ENCODE measurements at places on chromosomes 5 and 9. TPM values are rescaled to one million over a fixed set of nuclear protein-coding genes. Genes with fewer than 3 reads are reported as not detected.

Gene PCDHB15
- not detected for total RNA-seq

Gene SLC12A7
- total RNA-seq: 42.0 TPM

Gene CYLC2
- total RNA-seq: not detected

DNA sequence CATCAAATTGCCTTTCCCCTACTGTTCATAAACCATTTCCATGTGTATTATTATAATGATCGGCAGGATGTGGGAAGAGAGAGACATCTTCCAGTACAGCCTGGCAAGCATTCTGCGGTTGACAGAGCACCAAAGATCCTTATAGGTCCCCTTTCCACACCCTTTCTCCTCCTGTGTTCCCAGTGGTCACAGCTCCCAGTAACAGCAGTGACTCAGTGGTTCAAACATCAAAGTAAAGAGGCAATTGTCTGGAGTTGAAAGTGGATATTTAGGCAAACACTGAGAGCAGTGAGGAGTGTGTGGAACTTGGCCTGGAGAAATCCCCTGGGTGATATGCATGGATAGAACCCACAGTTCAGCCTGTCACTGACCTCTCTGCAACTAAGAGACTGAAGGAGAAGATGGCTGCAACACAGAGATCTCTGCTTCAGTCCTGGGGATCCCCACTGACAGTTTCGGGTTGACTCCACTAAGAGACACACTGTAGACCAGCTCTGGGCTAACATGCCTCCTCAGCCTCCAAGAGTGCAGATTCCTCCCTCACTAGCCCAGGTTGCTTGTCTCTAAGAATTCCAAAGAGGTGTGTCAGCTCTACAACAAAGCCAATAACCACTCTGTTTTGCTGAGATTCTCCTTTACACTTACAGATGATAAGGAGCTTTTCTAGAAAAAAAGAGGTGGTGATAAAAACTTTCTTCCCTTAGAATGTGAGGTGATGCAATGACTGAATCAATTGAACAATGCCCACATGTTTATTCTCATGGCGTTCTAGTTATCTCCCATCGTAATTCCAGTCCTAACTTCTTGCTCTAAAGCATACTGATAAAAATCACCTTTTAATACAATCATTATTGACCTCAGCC, 94.4 kb upstream of the IL6ST start:
- peak; percentile 87 for DNase-seq

DNA sequence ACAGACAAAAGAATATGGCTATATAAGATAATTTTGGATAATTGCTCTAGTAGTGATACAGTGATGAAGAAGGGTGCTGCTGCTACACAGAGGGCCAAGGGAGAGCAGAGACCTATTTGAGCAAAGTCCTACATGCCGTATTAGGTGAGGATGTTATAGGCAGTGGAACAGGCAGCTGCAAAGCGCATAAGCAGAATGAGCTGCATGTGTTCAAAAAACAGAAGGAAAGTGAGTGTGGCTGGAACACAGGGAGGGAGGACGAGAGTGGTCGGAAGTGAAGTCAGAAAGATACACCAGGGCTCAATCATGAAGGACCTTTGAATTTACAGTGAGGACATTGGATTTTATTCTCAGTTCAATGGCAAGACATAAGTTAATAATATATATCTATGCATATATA, 35.4 kb downstream of the ITGA2 start:
- no peak for DNase-seq

- no peak for DNase-seq
These were observed 23.0 kb downstream of the KIAA0825 start for GRCh38 chr5:94595281-94595840.

DNA sequence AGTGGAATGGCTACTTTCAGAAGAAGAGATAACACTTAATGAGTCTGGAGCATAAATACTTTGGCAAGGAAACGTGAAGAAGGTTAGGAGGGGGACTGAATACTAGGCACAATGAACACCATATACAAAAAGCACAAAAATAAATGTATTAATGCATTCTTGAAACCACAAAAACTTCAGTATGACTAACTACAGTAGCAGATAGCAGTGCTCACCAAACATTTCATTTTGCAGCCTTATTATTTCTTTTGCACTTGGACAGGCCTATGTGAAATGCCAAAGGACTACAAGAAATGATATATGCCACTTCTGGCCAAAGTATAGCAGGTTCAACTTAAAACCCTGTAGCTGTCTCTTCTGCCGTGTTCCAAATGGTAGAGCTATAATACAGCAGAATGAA, 26.3 kb downstream of the UBQLN1 start:
- no peak for DNase-seq

GRCh38 chr5:154296525-154297159, 106.1 kb downstream of the GALNT10 start:
- peak; percentile 75 for DNase-seq

- no peak for DNase-seq
These were observed 183.6 kb downstream of the GADD45G start for GRCh38 chr9:89788434-89788833.

GRCh38 chr5:176819476-176819875, 9.1 kb downstream of the UNC5A start:
- DNase-seq: no peak

GRCh38 chr5:45417285-45417998, 278.7 kb downstream of the HCN1 start:
- no peak for DNase-seq

DNA sequence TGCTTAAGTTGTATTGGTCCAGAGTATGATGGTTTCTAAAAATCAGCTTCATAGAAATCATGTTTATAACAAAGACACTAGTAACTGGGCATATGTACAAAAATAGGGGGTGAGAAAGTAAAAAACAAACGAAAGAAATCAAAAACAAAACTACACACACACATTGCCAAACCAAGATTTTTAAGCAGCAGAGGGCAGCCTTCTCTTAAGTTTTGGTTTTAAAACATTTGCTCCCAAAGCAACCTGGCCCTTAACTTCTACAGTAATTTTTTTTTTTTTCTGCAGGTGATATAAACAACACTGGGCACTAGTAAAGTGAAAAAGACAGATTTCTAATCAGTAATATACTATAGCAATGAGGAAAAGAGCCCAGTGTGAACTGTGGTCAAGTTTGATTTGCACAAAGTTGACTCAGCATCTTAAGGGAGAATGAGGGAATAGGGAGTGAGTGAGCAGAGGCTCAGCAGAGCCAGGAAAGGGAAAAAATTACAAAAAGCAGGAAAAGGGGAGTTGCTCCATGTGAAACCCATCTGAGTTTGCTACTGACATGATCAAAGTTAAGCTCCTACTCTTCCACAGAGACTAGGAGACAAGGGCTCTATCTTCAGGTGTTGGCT, 13.4 kb upstream of the GAPT start:
- no peak for DNase-seq

DNA sequence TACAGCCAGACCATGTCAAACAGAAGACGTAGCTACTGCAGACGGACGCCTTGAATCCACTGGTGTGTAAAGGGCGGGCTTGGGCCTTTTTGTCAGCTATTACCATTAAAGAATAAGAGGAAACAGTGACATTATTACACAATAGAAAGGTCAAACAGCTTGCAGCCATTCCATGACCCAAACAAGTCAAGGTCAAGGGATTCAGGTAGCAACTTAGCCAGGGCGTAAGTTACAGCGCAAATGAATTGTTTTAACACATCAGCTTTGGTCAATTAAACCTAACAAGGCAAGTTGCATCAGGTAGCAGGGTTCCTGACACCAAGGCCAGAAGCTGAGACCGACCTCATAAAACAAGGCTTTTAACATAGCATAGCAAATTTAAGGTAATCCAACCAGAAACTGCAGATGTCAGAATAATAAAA, 15.3 kb downstream of the NFIB start:
- DNase-seq: no peak

GRCh38 chr9:99411068-99411467, 189.0 kb downstream of the SEC61B start:
- no peak for DNase-seq

DNA sequence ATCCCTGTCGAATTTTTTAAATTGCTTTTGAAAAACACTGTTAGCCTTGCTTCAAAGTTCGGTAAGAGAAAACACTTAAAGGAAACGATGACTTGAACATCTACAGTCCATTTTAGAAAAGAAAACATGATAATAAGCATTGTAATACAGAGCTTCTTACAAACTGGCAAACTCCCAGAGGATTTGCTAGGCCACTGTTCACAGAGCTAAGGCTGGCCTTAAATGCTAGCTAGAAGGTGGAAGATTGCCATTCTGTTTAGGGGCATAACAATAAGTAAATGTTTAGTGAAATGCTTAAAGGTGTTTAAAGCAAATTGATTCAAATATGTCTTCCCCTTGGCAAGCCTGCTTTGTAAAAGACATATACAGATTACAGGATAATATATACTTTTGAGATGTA, 169.6 kb downstream of the TLE4 start:
- no peak for DNase-seq

GRCh38 chr5:158869092-158869491, 230.6 kb downstream of the EBF1 start:
- DNase-seq: no peak

Gene PCDHA4
- total RNA-seq: 0.07 TPM

Gene CEMIP2
- 37.2 TPM for total RNA-seq

Gene PRDM9
- total RNA-seq: not detected

- DNase-seq: no peak
These were observed 36.4 kb downstream of the PIK3R1 start for GRCh38 chr5:68251804-68252522.

Gene OTULINL
- total RNA-seq: 18.3 TPM

DNA sequence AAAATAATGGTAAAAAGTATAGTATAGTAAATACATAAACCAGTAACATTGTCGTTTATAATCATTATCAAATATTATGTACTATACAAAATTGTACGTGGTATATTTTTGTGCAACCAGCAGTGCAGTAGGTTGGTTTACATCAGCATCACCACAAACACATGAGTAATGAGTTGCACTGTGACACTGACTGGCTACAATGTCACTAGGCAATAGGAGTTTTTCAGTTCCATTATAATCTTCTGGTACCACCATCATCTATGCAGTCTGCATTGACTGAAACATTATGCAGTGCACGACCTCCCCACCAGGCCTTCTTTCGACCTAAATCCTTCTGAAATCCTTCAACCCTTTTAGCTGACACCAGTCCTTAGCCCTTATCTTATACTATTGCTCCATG, 105.8 kb downstream of the SREK1 start:
- DNase-seq: no peak

Gene ICE1
- 30.6 TPM for total RNA-seq

- no peak for DNase-seq
These were observed 35.2 kb downstream of the SARDH start for GRCh38 chr9:133702798-133703590.

Gene HEMGN
- not detected for total RNA-seq

DNA sequence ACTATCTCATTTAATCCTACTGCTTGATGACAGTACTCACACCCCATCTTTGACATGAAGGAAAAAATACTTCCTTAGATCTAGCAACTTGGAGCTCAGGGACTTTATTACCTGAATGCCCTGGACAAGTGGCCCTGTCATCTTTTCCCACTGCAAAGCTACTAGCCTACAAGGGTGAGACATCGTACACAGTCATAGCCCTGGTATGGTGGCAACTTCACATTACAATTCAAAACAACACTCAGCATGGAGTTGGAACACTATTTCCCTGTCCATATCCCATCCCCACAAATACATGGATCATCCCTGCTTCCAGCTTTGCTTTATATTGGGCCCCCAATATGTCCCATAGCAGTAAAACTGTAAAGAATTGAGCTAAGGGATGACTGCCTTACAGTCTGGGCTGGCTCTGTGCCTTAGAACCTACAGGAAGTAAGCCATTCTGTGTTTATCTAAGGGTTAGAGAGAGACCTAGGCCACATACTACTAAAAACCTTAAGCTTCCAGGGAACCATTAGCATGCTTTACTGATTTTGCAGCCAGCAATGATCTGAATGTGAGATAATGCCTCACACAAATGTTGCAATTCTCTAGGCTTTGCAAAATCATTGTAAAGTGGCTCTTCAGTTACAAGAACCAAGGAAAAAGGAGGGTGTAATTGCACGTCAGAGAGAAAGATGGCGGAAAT, 55.9 kb downstream of the OTULIN start:
- DNase-seq: no peak

Gene SPARC
- total RNA-seq: 22.7 TPM

- no peak for DNase-seq
These were observed 170.2 kb upstream of the IRX2 start for GRCh38 chr5:2921651-2922050.

Gene HMCN2
- 0.53 TPM for total RNA-seq

GRCh38 chr5:131000289-131000688, 164.8 kb downstream of the HINT1 start:
- no peak for DNase-seq

- peak; percentile 28 for DNase-seq
These were observed 197.5 kb downstream of the CDK5RAP2 start for GRCh38 chr9:120382453-120382852.

DNA sequence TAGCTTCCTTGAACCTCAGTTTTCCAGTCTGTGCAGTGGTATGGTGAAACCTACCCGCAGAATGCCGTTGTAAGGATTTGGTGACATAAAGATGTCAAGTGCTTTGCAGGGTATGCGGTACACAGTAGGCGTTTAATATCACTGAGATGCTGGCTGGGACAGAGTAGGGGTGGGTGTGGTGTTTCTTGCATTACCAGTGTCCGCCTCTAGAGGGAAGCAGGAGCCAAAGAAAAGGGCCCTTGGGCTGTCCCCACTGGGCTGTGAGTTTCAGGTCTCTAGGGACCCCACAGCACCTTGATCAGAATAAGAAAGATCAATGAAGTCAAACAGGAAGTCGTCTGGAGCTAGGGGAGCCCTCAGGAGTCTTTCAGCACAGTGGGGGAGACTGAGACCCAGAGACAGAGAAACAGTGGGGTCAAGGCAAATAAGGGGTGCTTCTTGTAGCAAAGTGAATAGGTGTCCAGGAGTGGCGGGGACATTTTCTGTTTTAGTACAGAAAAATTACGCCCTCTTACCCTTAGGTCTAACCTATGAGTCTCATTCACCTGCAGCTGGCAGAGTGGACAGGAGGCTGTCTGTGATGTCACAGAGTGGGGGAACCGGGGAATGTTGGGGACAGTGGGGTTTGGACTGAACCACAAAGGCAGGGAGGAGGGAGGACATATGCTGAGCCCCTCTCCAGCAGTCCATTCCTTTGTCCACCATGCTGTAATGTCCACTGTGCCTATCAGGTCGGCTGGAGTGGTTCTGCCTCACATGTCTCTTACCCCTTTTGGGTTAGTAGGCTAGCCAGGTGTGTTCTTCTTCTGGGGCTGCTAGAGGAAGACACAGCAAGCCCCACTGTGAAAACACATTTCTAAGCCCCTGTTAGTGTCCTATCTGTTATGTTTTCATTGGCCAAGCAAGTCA, 4.7 kb upstream of the TEX53 start:
- DNase-seq: peak; percentile 60
